Transverse colon (tissue), 4 donors: ENCODE measurements at places on chromosomes 2 and 18.
A peak's percentile ranks its signal among the peaks of the same experiment; 100 is the strongest.

- DNase-seq = no peak
Observed at GRCh38 chr2:181774685-181775084, 94.4 kb upstream of the NEUROD1 start.

- DNase-seq = no peak
Observed at GRCh38 chr2:232295971-232296370, 82.6 kb upstream of the ALPP start.

- no peak for DNase-seq
Observed at GRCh38 chr2:109711230-109712122, 82.6 kb upstream of the RGPD5 start.

GRCh38 chr18:24130494-24130893, 8.4 kb upstream of the CABYR start:
- DNase-seq = no peak

DNA sequence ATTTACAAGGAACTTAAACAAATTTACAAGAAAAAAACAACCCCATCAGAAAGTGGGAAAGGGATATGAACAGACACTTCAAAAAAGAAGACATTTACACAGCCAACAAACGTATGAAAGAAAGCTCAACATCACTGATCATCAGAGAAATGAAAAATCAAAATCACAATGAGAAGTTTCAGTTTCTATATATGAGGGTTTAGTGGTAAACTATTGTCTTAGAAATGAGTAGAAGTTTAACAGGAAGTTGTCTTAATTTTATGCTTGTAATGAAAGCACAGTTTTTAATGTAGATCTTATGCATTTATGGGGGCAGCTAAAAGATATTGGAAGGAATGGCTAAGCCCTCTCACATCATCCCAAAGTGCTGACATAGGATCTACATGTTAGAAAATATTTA, 325.4 kb downstream of the ERBB4 start:
- DNase-seq = no peak

DNA sequence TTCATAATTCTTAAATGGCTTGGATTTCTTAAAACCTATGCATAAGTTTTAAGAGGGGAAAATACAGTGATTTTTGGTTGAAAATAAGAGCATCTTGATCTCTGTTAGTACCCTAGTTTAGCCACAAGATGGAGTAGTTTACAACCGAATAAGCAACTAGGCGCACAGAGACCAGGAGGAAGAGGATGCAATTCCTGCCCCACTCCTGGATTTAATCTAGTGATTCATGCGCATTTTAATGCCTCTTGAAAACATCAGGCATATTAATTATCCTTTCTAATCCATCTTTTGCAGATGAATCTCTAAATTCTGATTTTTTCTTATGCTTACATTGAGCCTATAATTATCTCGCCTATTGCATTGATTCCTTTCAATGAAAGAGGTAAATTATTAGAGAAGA, 76.7 kb downstream of the MRPS9 start:
- DNase-seq = no peak

DNA sequence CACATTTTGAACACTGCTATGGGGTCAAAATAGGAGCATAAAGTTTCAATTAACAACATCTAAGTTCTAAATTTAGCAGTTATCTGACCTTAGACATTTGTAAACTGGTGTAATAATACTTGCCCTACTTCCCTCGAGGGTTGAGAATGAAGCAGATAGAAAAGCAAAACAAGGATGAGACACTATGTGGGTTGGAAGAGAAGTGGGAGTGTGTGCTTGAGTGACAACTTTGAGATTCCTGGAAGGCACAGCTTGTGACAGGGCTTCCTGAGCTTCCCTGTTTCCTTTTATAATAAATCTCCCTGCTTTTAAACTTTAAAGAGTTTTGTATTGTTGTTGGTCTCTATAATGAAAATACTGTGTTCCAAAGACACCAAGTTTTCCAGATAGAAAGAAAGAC, 128.6 kb upstream of the CHST9 start:
- no peak for DNase-seq

DNA sequence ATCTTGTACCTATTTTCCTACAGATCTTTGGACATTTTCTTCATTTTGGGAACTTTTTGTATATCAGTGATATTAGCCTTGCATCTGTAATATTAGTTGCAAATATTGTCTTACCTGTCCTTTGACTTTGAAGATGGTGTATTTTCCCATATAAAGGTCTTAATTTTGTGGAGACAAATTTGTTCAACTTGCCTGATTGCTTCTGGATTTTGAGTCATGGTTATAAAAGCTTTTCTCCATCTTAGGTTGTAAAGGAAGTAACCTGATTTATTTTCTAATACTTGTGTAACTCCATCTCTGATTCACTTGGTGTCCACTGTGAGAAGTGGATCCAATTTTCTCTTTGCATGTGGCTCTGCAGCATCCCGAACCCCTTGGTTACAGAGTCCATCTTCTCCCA, 97.7 kb upstream of the OTOS start:
- no peak for DNase-seq

DNA sequence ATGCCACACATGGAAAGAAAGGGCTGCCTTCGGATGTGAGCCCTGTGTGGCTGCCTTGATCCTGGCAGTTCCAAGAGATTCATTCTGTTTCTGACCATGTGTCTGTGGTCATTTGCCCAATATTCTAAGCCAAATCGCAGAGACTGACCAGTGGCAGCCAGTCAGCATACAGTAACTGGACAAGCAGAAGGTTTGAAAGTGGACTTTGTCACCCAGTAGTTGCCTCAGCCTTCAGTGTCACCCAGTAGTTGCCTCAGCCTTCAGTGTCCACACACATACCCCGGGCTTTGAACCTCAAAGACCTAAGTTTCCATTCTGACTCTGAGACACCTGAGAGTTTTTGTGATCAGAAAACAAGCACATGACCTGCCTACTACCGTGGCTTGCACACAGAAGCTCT, 5.0 kb downstream of the RFX8 start:
- DNase-seq = no peak

GRCh38 chr18:75828379-75828778, 400.9 kb upstream of the SMIM21 start:
- DNase-seq = no peak

DNA sequence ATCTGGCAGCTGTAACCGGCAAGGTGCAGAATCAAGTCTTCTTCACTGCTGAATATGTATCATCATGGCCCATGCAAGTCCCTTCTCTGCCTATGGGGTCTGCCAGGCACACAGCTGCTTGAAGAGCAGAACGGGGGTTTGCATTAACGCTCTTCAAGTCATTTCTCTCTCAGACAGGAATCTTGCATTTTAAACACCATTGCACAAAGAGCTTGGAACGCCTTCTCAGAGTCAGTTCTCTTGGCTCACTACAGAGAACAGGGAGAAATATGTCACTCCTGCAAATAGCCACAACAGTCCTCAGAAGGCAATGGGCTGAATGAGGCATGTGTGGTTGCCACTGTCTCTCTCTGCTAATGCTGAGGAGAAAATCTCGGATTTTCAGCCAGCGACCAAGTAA, 2173.5 kb upstream of the PIK3C3 start:
- DNase-seq = no peak

DNA sequence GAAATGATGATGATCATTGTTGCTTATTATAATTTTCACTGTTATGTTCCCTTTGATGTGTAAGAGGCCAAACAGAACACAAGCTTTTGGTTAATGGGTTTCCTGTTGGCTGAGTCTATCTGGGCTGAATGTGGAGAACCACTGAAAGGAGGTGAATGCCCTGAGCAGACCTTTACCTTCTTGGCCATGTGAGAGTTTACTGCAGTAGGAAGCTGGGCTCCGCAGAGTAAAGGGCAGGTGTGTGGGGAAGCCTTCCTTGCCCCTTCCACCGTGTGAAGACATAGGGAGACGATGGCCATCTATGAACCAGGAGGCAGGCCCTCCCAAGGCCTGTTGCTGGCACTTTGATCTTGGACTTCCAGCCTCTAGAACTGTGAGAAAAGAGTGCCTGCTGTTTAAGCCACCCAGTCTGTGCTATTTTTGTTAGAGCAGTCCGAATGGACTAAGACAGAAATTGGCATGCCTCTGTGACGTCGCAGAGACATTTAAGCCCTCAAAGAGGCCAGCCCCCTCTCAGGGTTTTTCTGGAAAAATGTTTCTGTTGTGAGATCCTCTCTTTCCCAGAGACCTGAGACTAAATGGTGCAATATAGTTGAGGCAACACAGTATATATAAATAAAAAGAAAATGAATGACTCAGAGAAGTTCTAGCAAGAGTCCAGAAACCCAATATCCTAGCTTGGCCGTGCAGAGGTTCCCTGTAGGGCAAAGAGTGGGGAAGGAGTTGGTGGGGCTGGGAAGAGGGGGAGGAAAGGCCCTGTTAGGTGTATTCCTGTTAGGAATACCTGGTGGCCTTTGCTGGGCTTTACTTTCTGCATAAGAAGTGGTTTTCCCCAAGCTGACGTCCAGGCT, 121.9 kb upstream of the LGALSL start:
- no peak for DNase-seq

GRCh38 chr2:68714866-68715265, 19.7 kb upstream of the ARHGAP25 start:
- DNase-seq = peak; percentile 69

- DNase-seq = no peak
Observed at GRCh38 chr2:69944756-69945155, 16.7 kb downstream of the ASPRV1 start.

DNA sequence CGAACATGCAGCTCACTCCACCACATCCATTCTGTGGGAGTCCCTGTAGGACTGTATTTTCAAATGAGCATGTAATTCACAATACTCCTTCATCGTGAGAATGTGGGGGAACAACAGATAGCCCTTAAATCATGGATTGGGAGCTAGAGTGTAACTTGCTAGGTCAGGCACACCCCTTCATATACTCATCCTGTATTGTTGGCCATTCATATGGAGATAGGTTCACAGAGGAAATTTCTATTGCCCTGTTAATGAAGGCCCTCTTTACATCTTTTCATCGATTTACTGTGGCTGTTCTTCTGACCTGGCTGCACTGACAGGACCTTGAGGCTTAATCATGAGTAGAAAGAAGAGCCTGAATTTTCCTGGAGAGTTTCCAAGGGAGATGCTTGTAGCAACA, 193.8 kb upstream of the DPP10 start:
- no peak for DNase-seq

DNA sequence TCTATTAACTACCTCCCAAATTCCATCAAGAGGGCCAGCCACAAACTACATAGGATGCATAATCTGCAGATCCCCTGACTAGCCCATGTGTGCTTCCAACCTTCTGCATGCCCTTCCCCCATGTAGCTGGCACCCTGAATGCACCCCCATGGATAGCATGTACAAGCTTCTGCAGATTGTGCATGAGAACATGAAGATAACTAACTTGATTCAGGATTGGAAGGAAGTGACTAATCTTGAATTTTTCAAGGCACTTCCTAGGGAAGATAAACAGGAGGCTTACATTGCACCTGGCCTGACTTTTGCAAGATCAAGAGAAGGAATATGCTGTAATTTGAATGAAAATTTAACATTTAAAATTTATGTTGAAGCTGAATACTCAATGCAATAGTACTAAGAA, 66.7 kb downstream of the CDC42EP3 start:
- DNase-seq = no peak

DNA sequence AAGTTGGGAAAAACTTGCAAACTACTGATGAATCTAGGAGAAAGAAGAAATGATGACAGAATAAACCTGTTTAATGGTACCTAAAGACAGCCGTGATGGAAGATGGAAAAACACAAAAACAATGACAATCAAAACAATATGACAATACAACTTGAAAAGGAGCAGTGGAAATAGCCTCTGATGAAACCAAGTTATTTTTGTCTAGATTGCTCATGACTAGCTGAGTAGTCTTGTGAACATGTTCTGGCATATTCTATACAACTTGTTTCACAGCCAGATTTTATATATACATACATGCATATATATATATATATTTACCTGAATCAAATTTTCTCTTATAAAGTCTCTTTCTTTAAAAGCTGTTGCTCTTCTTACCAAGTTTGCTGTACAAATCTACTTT, 439.1 kb downstream of the TGIF1 start:
- DNase-seq = no peak

- DNase-seq = no peak
Observed at GRCh38 chr2:17590342-17590911, 49.9 kb downstream of the VSNL1 start.

- no peak for DNase-seq
Observed at GRCh38 chr18:13893418-13893760, 21.9 kb downstream of the MC2R start.

- DNase-seq = no peak
Observed at GRCh38 chr18:55128437-55128836, 169.2 kb upstream of the CCDC68 start.
